ENCODE measurements at places on chromosomes 13 and 19. TPM values are rescaled to one million over a fixed set of nuclear protein-coding genes. Genes with fewer than 3 reads are reported as not detected.

GRCh38 chr13:51044023-51044665 is 66.9 kb downstream of the C13orf42 start:
- H3K4me3 ChIP-seq = no peak overlapping the region
- no peak for DNase-seq
- H3K36me3 ChIP-seq = no peaks in the 10 kb centered on the region
- H3K4me1 ChIP-seq = no peaks in the 10 kb centered on the region

- H3K4me1 ChIP-seq = no peaks in the 10 kb centered on the region
- H3K4me3 ChIP-seq = no peak overlapping the region
- no peak overlapping the region for H3K27ac ChIP-seq
- H3K27me3 ChIP-seq = no peaks in the 10 kb centered on the region
- DNase-seq = no peak
Observed at GRCh38 chr13:54394085-54394700, 1365.6 kb downstream of the OLFM4 start.

C19orf85 gene
- total RNA-seq = not detected

DNA sequence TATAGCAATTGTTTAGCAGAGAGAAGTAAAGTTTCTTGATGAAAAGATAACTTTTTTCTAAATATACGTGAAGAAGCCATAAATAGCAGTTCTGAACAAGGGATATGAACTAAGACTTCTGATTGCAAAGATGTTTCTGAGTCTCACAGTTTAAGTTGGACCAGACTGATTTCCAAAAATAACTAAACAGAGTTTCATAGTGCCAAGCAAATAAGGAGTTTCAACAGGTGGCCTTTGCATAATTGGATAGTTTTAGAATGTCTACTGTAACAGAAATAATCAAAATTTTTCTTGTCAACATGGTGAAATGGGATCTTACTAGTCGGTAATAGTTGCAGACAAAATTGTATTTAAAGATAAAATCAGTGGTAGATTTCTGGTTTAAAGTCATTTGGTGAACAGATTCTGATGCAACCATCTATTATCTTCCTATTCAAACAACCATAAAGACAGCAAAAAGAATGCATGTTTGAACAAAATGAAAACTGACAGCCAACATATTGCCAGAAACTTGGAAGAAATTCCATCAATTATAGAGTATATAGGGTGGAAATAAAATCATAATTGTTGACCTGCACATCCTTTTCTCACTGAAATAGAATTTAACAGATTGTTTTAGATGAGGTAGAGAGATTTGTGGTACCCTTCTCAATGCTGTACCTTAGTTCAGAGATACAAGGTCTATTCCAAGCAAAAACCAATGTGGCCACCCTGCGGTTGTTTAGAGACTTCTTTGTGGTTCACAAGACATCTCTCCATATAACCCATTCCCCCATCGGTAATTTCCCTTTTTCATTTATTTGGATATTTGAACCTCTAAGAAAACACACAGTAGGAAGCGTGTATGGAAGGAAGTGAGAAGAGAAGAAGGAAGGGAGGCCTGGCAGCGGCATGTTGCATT is 275.3 kb downstream of the COG6 start:
- no peak overlapping the region for H3K4me3 ChIP-seq
- no peaks in the 10 kb centered on the region for H3K36me3 ChIP-seq
- no peak overlapping the region for H3K27ac ChIP-seq
- H3K4me1 ChIP-seq = no peaks in the 10 kb centered on the region

GRCh38 chr13:46639033-46639981 is 86.3 kb downstream of the LRCH1 start:
- H3K27ac ChIP-seq = peak overlapping the region; percentile 26
- no peak for DNase-seq
- H3K36me3 ChIP-seq = no peaks in the 10 kb centered on the region
- no peak overlapping the region for H3K4me3 ChIP-seq
- no peaks in the 10 kb centered on the region for H3K27me3 ChIP-seq
- peaks cover 70% of the 10 kb centered on the region for H3K4me1 ChIP-seq

IER2 gene
- total RNA-seq = 35.4 TPM

DNA sequence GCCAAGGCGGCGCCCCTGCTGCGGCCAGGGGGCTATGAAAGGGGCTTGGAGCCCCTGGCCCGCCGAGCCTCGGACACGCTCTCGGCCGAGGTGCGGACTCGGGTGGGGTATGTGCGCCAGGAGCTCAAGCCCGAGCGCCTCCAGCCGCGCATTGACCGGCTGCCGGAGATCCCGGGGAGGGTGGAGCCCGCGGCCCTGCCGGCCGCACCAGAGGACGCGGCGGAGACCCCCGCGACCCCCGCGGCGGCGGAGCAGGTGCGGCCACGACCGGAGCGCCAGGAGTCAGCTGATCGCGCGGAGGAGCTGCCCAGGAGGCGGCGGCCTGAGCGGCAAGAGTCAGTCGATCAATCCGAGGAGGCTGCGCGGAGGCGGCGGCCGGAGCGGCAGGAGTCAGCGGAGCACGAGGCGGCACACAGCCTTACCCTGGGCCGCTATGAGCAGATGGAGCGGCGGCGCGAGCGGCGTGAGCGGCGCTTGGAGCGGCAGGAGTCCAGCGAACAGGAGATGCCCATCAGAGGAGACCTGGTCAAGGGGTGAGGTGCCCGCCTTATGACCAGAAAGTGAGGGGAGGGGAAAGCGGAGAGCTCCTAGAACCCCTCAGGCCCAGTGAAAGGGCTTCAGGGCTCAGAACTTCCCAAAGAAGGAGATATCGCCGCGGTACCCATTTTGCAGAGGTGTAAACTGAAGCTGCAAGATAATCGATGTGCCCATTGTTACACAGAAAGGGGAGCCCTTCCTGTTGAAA is 8.8 kb upstream of the SHKBP1 start:
- H3K4me1 ChIP-seq = no peaks in the 10 kb centered on the region
- H3K4me3 ChIP-seq = no peak overlapping the region
- DNase-seq = no peak
- H3K27me3 ChIP-seq = peaks cover 14% of the 10 kb centered on the region

ZNF560 gene
- total RNA-seq = not detected

GRCh38 chr19:13797870-13798269 is 2.6 kb downstream of the ZSWIM4 start:
- no peaks in the 10 kb centered on the region for H3K36me3 ChIP-seq
- peak; percentile 82 for DNase-seq
- H3K4me3 ChIP-seq = no peak overlapping the region
- H3K4me1 ChIP-seq = no peaks in the 10 kb centered on the region

KLHL1 gene
- not detected for total RNA-seq

- no peak for DNase-seq
- peak overlapping the region; percentile 17 for H3K27ac ChIP-seq
- no peaks in the 10 kb centered on the region for H3K27me3 ChIP-seq
- H3K4me1 ChIP-seq = no peaks in the 10 kb centered on the region
- no peak overlapping the region for H3K4me3 ChIP-seq
Observed at GRCh38 chr13:75399168-75399878, 82.6 kb downstream of the TBC1D4 start.

GRCh38 chr13:34894756-34895155 is 47.3 kb upstream of the NBEA start:
- no peaks in the 10 kb centered on the region for H3K27me3 ChIP-seq
- no peak for DNase-seq
- H3K36me3 ChIP-seq = no peaks in the 10 kb centered on the region
- no peak overlapping the region for H3K4me3 ChIP-seq
- H3K4me1 ChIP-seq = no peaks in the 10 kb centered on the region
- H3K27ac ChIP-seq = no peak overlapping the region

PDX1 gene
- not detected for total RNA-seq

GRCh38 chr19:953445-954271 is 27.8 kb downstream of the ARID3A start:
- H3K27me3 ChIP-seq = no peaks in the 10 kb centered on the region
- H3K4me3 ChIP-seq = no peak overlapping the region
- H3K4me1 ChIP-seq = peaks cover 8% of the 10 kb centered on the region
- DNase-seq = no peak

- H3K36me3 ChIP-seq = peaks cover 24% of the 10 kb centered on the region
- H3K4me1 ChIP-seq = peaks cover 52% of the 10 kb centered on the region
- H3K27me3 ChIP-seq = no peaks in the 10 kb centered on the region
- DNase-seq = no peak
Observed at GRCh38 chr19:38734176-38734425, 10.2 kb downstream of the CAPN12 start.

ATP4A gene
- not detected for total RNA-seq
